ENCODE measurements at places on chromosomes 7 and 10.

GRCh38 chr10:17022466-17022825 lies 107.2 kb downstream of the CUBN start:
- DNase-seq: no peak

- DNase-seq: no peak
These were observed 268 bp upstream of the IGFBP3 start for GRCh38 chr7:45921381-45921698.

- no peak for DNase-seq
These were observed 15.2 kb downstream of the GFRA1 start for GRCh38 chr10:116257785-116258184.

DNA sequence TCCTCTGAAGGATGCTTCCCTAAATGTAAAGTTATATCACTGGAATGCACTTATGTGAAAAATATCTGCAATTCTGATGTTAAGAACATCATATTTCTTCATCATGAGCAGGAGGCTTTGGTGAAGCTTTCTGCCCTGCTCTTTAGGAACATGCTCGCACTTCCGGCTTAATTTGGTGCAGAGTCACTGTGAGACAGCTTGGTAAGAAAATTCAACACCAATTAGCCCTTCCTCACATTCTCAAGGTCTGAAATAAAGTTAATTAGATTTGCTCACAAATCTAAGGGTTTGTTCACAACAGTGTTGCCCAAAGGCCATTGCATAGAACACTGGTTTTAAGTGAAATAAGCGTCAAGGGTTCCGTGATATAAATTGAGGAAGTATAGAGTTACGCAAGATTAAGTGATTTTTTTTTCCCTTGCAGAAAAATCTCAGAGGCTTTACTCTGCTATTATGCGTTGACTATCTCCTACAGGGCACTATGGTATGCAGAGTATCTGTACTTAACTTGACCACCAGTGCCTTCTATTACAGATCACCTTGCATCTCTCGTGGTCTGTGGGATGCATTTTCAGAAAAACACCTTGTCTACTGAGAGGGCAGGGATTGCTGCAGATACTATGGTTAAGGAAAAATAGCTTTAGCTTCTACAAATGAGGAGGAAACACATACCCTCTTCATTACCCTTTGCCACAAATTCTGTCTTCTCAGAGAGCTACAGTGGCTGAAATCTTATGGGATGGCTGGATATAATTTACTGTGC lies 953.9 kb downstream of the TYW1 start:
- no peak for DNase-seq

GRCh38 chr10:89683883-89684282 lies 17.5 kb upstream of the KIF20B start:
- no peak for DNase-seq

- no peak for DNase-seq
These were observed 16.7 kb downstream of the PPP1R3C start for GRCh38 chr10:91616137-91616536.

GRCh38 chr7:12888717-12889116 lies 201.3 kb downstream of the ARL4A start:
- DNase-seq: no peak

- no peak for DNase-seq
These were observed 194.4 kb downstream of the CCSER2 start for GRCh38 chr10:84522612-84523462.

DNA sequence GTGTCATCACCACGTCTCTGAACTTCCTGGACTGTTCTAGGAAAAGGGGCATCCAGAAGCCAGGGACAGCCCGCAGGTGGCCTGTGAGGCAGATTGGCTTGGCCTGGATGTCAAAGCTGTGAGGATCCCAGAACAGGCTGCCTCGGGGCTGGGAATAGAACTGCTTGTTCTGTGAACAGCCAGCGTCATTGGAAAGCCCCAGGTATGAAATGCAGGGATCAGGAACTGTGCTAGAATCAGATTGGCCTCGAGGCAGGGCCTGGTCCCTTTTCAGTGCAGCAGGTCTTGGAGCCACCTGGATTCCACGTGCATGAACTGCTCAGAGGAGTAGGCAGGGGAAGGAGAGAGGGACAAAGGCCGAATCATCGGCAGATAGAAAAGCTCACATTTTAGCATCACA lies 44.6 kb downstream of the FAM20C start:
- DNase-seq: no peak

All from Daoy (cell line).